ENCODE measurements at places on chromosomes 5 and 9.

DNA sequence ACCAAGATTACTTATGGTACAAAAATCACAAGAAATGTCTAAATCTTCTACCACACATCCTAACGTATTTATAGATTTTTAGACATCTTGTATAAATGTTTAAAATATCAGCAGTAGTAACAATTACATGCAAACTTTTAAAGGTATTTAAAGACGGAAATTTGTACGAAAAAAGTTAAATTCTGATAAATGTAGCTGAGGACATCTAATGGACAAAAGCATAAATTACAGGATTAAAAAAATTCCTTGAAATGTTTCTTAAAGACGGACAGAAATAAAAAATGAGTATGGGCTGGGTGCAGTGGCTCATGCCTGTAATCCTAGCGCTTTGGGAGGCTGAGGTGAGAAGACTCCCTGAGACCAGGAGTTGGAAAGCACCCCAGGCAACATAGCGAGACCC is 15.8 kb downstream of the ERCC8 start:
- no peak for DNase-seq

DNA sequence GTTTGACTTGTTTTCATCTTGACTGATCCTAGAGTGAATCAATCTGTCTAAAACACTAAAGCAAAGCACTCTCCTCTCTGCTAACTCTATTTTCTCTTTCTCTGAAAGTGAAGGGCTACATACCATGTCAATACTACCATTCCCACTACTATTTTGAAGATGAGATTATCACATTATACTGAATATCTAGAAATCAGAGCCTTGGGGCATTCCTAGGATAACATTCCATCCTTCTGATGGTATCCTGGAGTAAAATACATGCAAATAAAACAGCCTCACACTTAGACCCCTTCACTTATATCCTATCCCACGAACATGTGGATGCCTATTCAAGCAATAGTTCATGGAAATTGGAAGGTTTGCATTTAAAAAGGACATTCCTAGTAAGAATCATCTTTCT is 309.3 kb upstream of the ACTBL2 start:
- no peak for DNase-seq

- DNase-seq, result no peak
Measured at GRCh38 chr9:109256336-109256735, 64.5 kb downstream of the EPB41L4B start.

DNA sequence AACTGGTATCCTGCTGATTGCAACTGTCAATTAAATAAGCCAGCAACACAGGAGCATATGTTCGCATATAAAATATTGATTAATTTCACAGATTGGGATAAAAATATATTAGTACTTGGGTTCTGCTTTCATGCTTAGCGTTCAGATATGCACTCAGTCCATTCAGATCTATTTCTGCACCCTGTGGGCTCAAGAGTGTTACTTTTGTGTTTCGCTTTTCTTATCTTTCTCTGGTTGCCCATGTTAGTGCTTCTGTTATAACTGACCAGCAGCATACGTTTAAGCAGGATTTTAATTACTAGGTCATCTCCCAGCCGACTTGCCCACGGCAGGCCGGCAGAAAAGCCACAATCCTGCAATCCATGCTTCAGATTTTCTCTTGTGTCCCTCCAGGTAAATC is 289.1 kb downstream of the EBF1 start:
- no peak for DNase-seq

GRCh38 chr9:126397056-126397455 is 70.4 kb downstream of the MVB12B start:
- DNase-seq, result peak; percentile 32

GRCh38 chr9:123359106-123359505 is 3.1 kb downstream of the CRB2 start:
- DNase-seq, result no peak

GRCh38 chr5:150554857-150555256 is 46.9 kb downstream of the NDST1 start:
- DNase-seq, result no peak

DNA sequence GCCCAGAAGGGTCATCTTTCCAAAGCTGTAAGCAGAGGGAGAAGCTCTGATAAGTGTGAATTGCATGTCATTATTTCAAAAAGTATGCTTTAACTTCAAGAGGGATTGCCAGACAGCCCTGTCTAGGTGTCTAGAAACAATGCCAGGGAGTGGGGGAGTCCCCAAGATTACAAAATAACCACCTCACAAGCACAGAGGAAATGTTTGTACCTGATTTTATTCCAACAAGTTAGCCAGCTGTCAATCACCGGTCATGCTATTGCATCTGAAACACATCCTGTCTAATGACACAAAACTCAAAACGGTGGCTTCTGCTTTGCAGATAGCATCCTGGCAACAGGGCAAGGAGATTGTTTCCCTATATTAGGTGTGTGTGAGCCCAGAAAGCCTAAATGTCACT is 154.2 kb upstream of the WWC1 start:
- no peak for DNase-seq

GRCh38 chr5:15452781-15453180 is 47.2 kb upstream of the FBXL7 start:
- DNase-seq, result no peak

GRCh38 chr5:152259702-152260101 is 145.4 kb downstream of the NMUR2 start:
- DNase-seq, result no peak

DNA sequence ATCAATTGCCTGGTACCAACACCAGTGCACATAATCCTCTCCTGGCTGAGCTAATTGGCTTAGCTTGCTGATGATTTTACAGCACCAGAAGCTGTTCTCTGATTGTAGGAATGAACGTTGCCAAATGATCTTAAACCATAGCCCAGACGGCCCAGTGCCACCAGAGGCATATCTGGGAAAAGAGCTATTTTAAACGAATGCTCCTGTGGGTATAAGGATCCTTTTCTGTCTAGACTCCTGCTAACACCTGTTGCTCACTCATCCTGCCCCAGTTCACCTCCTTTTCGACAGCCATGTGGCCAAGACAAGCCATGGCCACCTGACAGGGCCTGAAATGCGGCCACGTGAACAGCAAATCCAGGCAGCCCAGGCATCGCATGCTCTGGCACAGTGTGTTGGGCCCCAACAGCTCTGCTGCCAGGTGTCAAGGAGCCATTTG is 289.9 kb upstream of the SLC30A5 start:
- DNase-seq, result no peak

DNA sequence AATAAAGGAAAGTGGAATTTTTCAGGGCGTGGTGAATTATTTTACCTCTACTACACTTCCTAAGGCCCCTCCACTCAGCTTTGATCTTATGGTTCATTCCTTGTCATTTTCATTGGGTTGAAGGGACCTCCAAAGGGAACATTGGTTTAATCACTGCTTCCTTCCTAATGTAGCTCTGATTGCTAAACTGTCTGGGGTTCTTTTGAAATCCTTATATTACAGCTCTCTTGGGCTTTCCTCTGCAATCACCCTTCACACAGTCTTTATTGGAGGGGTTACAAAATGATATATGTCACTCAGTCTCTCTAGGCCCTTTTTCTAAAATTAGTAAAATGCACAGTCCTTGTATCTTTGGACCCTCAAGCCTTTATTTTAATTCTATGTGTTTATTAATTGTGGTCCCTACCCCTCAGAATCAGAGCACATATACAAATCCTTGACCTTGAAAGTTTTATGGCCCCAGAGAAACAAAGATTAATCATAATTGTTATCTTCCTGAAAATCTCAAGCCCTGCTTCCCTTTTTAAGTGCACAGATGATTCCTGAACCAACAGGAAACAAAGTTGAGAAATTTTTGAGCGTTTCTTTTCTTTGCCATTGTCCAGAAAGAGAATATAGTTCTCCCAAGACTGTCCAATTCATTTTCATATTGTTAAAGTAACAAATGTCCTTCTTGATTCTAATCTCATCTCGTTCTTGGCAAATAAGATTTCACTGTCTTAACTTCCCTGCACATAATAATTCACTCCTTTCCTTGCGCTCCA is 330.0 kb downstream of the ARRDC3 start:
- DNase-seq, result no peak

- no peak for DNase-seq
Measured at GRCh38 chr5:146653560-146653959, 137.6 kb upstream of the GPR151 start.

Measured in stimulated activated CD8-positive, alpha-beta memory T cell treated with anti-CD3 and anti-CD28 coated beads, Interleukin-15, amount 100 ng/mL, for 1 hour (primary cell).